HCT116 (cell line): ENCODE measurements at places on chromosomes 16 and 17. TPM values are rescaled to one million over a fixed set of nuclear protein-coding genes. Genes with fewer than 3 reads are reported as not detected.

The SCGB1C2 gene
- total RNA-seq, result not detected

The PKMYT1 gene
- total RNA-seq, result 104 TPM

DNA sequence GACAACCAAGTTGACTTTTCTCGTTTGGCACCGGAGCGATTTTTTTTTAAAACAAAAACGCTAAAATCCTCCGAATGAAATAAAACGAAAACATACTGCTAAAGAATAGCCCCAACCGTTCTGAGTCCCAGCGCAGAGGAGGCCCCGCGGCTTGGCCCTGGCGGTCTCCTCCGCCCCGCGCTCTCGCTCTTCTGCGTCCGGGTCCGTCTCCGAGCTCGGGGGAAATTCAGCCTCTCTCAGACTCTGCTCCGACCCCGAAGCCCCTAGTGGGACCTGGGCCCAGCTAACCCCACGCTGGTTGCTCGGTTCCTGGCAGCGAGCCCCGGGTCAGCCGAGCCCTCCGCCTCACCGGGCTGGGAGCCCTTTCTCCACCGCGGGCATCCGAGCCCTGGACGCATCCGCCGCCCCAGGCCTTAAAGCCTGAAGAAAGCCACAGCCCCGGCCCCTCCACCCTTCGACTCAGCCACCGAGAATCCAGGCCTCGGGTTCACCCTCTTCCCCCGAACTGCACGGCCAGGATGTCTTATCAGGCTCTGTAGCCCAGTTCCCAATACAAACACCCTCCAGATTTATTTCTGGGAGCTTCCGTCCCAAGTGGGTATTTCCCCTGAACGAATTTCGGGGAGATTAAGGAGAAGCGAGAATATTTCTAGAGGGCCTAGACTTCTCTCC lies 1.2 kb downstream of the TBX2 start:
- no peak for DNase-seq

GRCh38 chr16:3058139-3059030 lies 7.1 kb upstream of the IL32 start:
- DNase-seq, result peak; percentile 35

DNA sequence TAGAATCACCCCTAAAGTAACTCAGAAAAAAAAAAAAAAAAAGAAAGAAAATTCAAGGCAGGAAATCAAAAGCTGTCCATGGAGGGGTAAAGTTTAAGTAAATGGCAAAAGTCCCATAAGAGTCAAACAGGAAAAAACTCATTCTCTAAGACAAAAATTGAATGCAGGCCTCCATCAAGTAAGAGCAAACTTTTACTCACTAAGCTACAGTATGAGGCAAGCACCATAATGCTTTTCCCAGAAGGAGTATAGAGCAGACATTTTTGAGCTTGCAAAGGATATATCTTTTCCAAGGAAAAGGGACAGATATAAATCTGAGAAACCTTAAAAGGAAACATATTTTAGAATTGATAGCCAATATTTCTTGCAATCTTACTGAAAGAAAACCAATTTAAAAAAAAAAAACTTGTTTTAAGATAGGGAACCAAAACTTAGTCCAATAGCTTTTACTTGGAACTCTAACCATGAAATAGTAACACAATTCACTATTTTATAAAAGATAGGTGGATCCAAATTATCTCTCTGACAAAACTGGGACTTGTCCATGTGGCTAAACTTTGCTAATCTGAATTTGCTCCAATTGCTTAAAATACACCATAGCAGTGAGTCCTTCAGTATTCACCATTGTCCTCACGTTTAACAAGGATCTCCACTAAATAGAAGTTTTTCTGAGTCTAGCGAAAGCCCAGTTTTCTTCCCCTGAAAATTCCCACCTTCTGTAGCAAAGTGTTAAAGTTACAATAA lies 99.8 kb downstream of the CDH11 start:
- DNase-seq, result no peak

DNA sequence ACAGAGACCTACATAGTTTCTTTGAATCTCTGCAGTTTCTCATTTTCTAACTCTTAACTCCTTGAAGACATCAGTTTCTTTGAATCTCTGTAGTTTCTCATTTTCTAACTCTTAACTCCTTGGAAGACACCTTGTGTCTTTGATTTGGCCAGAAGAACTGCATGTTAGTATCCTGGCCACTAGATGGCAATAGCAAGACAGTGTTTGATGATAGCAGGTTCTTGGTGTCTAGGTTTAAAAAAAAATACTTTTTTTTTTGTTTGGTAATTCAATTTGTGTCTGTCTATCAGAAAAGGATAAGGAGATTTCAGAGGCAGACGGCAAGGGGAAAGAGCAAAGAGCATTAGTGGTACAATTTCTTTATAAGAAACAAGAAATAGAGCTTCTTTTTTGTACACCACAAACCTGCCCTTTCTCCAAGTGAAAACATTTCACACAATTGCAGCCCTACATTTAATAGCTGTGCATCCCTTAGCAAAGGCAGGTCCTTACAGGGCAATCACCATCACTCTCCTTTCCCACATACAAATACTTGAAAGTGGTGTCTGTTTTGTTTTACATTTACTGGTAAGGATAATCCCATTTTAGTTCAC lies 1324.9 kb upstream of the CDH8 start:
- DNase-seq, result peak; percentile 15

GRCh38 chr17:67041531-67041930 lies 2.8 kb upstream of the CACNG1 start:
- no peak for DNase-seq

- peak; percentile 72 for DNase-seq
These were observed 743 bp downstream of the WIPI1 start for GRCh38 chr17:68456339-68457167.

DNA sequence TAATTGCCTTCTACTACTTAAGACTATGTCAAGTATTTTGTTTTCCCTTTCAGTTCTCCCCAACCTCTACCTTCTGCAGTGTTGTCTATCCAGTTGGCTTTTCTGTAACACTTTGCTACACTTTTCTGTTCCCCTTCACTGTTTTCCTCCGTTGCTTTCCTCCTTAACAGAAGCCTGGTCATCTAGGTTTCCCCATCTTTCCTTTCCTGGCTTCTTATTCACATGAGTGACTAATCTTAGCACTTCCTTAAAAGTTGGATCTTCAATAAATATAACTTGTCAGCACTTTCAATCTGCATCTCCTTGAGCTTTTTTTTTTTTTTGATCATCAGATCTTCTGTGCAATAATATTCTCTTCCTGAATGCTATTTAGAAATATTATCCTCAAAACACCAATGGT lies 2.8 kb upstream of the SLFN11 start:
- DNase-seq, result no peak

DNA sequence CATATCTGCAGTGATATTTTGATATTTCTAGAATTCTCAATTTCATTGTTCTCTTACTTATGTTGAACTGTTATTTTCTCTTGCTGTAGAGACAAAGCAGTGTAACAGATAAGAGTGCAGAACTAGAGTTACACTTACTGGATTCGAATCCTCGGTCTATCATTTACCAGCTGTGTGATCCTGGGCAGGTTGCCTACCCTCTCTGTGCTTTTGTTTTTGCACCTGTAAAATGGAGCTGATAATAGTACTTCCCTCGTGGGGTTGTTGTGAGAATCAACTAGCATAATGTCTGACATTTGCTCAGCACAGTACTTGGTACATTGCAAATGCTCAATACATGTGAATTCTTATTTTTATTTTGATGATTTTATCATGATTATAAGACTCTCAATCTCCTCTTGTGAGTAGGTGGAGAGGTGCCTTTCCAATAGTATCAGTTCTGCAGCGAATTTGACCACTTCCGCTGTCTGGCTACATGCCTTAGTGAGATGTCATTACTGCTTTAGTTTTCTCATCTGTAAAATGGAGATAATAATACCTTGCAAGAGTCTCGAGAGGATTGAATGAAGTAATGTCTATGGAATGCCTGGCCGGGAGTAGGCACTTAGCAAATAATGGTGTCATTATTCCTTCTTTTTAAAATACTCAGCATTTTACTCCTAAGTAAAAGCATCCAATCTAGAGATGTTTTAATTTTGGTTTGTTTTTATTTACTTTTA lies 312.2 kb upstream of the MAF start:
- DNase-seq, result no peak
